Activated CD4-positive, CD25-positive, alpha-beta regulatory T cell (primary cell): ENCODE measurements at places on chromosomes 2 and 18.

DNA sequence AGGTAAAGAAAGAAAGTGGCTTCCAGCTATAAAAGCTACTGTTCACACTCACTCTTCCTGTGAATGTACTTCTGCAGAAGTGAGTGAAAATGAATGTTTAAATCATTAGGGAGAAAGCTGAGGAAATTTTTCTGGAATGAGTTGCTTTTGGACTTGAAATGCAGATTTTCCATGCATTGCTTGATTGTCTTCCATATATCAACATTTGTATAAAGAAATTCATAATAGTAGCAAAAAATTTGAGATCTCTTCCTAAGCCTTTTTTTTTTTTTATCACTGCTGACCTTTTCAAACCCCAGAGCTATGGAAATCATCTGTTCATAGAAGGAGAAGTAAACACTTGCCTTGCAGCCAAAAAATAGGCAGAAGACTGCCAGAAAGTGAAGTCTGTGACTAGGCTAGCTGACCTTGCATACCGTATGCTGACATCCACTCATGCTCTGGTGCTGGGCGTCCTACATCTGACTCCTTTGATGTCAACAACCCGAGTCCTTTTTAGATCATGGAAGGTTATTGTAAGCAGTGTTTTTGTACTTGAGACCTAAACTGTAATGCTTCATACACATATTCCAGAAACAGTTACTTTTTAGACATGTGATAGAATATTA, 154.5 kb upstream of the RASGRP3 start:
- no peak for DNase-seq

DNA sequence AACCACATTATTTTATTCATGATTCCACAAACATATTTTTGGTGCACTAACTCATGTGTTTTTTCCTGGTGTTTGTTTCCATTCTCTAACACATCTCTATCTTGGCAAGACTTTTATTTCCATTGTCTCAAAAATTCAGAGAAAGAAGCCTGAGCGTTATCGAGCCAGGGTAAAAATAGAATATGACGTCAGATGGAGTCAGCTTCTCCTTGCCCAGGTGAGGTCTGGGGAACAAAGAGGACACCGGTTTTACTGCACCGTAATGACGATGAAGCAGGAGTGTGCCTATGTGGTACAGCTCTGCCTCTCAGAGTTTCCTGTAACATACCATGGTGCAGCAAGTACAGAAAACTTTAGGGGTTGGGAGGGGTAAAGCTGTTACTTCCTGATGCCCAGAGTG, 661.6 kb downstream of the PLCL1 start:
- no peak for DNase-seq

- no peak for DNase-seq
Observed at GRCh38 chr2:165902934-165903333, 50.6 kb downstream of the TTC21B start.

- no peak for DNase-seq
Observed at GRCh38 chr2:41109744-41110143, 657.9 kb upstream of the SLC8A1 start.

DNA sequence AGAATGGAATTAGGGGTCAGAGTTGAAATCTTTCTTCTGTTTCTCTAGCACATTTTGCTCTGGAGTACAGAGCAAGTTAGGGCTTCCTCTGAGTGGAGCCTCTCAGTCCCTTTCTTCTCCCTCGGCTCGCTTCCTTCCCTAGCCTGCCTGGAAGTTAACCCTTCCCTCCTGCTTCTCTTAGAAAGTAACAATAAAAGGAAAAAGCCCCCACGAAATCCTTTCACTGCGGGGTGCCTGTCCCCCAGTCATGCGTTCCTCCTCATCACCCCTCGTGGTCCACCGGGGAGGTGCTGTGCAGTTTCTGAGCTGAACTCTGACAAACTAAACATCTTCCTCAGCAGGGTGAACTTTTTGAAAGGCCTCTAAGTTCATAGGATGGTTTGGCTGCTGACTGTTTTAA, 2.0 kb downstream of the IGFBP2 start:
- no peak for DNase-seq

DNA sequence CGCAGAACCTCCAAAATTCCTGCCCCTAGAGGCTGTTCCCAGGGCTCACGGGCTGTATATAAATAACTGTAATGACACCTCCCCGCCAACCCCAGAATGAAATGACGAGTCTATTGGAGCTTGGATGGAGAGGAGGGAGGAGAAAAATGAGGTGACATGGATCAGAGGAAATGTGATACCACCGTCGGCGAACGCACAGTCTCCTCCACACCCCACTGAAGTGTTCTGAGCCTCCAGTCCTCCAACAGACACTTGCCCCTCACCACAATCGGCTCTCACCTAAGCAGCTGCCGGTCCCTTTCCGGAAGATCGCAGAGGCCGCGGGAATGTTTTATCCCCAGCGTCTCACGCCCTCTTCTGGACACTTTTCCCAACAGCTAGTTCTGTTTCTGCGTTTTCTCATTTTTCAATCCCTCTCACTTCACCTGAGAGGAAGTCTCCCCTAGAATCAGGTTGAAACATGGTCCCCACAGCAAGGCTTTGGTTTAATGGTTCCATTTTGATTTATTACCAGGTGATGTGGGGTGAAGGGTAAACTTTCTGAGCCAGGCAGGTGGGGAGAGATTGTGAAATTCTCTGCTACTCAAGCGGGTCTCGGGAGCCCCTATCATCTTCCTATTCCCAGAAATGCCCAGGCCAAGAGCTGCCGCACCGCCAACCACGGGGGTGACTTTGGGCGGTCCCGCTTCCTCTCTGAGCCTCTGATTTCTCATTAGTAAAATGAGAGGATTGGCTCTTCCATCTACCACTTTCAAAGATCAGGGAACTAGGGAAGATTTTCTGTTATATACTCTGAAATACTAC, 9.1 kb upstream of the MYO5B start:
- no peak for DNase-seq

GRCh38 chr2:13035866-13036265, 319.1 kb downstream of the TRIB2 start:
- DNase-seq = no peak

DNA sequence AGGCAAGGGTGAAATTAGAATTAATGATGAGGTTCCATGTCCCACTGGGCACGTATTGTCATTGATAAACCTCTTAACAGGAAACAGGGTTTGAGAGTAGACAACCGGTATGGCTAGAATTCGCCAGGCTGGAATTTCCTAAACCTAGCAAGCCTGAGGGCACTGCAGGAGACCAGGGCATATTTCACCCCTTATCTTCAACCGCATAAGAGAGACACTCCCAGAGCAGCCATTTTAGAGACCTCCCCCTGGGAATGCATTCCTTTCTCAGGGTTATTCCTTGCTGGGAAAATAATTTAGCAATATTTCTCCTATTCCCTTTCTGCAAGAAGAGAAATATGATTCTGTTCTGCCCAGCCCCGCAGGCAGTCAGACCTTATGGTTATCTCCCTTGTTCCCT, 334.6 kb upstream of the LYPD1 start:
- DNase-seq = no peak

GRCh38 chr2:190963088-190963487, 50.9 kb downstream of the STAT1 start:
- DNase-seq = no peak

GRCh38 chr2:104384961-104385360, 469.0 kb upstream of the POU3F3 start:
- no peak for DNase-seq

DNA sequence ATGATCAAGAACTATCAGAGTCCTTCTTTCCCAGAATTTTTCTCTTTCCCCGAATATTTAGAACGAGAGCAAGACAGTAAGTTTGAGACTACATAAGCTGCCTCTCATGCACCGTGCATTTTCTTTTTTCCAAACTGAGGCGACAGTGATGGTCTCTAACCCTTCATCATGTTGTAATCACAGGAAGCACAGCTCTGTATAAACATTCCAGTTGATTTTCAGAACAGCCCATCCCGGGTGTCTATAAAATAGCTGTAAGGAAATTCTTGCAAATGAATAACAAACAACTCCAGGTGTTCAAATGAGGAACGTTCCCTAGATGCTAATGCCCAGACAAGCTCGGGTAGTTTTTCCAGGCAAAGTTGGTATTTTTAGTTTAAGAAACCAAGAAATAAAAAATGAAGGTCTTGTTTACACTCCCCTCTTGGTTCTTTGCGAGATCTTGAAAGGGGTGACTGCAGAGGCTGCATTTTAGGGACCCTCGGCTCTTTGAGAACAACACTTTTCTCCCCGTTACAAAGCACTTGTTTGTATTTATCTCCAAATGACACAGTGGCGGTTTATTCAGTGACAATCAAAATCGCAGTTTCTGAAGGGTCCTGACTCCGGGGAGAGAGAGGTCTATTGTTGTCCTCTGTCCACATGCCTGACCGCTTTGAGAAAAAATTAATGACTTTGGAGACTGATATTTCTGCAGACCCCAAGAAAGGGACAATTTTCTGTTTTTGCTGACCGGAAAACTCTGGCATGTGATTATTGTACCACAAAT, 101.1 kb upstream of the NCK2 start:
- DNase-seq = no peak

DNA sequence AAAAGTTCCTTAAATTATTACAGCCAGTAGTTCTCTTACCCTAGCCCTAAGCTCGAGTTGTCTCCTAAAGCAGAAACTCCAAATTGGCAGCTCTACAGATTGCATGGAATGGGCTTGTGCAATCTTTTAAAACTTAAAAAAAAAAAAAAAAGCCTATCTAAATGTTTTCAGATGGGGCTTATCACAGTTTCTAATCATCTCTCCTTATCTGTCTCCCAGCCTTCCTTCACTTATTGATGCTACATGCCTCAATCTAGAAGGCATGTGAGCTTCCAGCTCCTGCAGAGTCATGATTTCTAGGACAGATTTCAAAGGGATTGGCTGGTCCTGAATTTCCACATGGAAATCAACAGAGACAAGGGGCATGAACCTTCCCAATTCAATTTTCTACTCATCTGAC, 33.1 kb upstream of the PELI1 start:
- DNase-seq = no peak

DNA sequence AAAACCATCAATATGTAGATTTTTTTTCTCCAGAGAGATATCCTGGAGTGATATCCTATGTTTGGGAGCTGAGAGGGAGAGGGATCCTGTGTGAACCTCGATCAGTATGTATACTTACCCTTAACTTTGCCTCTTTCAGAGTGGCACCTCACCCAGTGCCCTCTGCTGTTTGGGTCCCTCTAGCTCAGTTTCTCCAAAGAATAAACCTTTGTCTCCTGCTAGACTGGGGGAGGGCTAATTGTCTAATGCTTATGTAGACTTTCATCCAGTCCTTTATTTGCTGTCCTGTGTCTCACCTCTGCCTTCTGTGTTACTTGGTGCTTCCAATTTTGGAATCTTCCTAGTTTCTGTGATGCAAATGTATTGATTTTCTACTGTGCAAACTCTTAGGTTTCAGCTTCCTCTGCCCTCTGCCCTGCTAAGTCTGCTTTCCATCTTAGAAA, 48.4 kb downstream of the MTX2 start:
- DNase-seq = no peak

DNA sequence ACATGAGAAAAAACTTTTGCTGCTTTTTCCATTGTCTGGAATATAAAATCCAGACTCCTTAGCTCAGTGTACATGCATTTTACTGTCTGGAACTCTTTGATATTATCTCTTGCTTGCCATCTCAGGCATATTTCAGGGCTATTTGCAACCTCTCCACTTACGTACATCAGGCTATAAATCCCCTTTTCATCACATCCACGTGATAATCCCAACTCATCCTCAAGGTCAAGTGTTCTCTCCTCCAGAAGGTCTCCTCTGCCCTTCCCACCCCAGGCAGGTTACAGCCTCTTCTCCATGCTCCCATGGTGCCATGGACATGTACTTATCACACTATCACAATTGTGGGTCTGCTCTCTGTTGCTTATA, 202.5 kb upstream of the RBMS1 start:
- DNase-seq = no peak

- no peak for DNase-seq
Observed at GRCh38 chr2:74052732-74053710, 68.3 kb downstream of the TET3 start.

GRCh38 chr2:189913821-189914220, 129.6 kb downstream of the PMS1 start:
- no peak for DNase-seq

- DNase-seq = no peak
Observed at GRCh38 chr2:19312949-19313348, 45.5 kb downstream of the OSR1 start.

DNA sequence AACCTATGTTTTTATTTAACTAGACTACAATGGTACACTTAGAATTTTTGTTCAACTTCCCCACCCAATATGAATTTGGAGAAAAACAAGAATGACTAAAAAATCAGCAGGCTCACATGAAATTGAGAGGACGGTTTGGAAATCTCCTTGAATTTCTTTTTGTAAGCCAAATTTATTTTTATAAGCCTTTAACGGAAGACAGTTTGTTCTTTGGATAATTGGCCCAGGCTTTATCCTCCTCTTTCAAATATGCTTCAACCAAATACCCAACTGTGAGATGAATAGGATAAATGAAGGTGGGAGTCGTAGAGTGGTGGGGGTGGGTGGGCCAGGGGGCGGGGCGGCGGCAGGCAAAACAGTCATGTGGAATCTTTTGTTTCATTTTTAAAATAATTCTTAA, 60.6 kb downstream of the FMNL2 start:
- no peak for DNase-seq

DNA sequence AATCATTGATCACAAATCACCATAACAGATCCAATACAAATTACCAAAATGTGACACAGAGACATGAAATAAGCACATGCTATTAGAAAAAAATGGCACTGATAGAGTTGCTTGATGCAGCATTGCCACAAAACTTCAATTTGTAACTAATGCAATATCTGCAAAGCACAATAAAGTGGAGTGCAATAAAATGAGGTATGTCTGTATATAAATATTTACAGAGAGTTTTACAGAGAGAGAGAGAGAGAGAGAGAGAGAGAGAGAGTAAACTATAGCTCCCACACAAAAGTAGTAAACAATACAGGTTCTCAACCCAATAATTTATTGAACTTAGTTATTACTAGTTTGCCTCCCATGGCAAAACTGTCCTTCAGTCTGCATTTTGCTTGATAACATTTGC, 1807.0 kb downstream of the SUCLG1 start:
- DNase-seq = no peak

- DNase-seq = no peak
Observed at GRCh38 chr2:160907738-160908137, 252.5 kb upstream of the TANK start.

GRCh38 chr2:137298377-137298776, 533.0 kb downstream of the THSD7B start:
- no peak for DNase-seq

GRCh38 chr2:171404261-171404660, 29.5 kb downstream of the METTL8 start:
- no peak for DNase-seq

DNA sequence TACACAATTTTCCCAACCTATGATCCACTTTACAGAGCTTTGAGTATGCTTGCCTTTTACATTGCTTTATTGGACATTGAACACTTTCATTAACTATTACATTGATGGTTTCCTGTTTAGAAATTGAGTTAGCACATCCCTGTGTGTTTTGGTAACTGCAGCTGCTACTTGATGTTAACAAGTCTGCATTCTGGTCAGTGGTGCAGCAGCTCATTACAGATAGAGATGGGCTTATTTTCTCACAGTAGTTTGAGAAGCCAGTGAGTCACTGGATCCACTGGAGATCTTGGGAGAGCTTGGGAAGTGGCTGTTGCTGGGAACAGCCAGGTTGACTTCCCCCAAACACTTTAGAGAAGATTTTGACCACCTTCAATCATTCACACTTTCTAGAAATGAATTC, 150.5 kb downstream of the ARHGAP15 start:
- DNase-seq = no peak

GRCh38 chr18:44590956-44591670, 89.6 kb upstream of the SETBP1 start:
- no peak for DNase-seq
